ENCODE measurements at places on chromosomes 6 and 20. TPM values are rescaled to one million over a fixed set of nuclear protein-coding genes. Genes with fewer than 3 reads are reported as not detected.

The C20orf141 gene
- total RNA-seq: not detected

The NOX3 gene
- not detected for total RNA-seq

The CNR1 gene
- 21.6 TPM for total RNA-seq

DNA sequence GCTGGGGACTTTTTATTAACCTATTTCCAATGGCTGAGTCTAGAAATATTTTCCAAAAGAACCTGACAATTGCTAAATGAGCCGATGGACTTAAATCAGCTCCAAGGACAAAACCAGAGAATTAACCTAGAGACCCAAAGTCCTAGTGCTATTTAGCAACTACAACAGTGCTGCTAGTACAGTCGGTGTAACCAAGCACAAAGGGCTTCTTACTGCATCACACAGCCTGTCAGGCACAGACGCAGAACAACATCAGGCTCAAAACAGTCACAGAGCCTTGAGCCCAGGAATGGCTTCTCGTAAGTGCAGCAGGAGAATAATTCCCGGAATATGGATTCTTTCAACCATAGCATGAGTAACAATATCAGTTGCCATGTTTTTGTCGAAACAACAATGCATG lies 70.0 kb downstream of the GFOD1 start:
- no peaks in the 10 kb centered on the region for H3K36me3 ChIP-seq
- no peak overlapping the region for H3K4me3 ChIP-seq
- no peak for DNase-seq
- H3K4me1 ChIP-seq: peaks cover 68% of the 10 kb centered on the region
- H3K27ac ChIP-seq: no peak overlapping the region
- H3K27me3 ChIP-seq: no peaks in the 10 kb centered on the region

- no peak for DNase-seq
- no peak overlapping the region for H3K27ac ChIP-seq
Measured at GRCh38 chr6:52371656-52372191, 9.8 kb downstream of the PAQR8 start.

- peaks cover 62% of the 10 kb centered on the region for H3K36me3 ChIP-seq
- no peaks in the 10 kb centered on the region for H3K27me3 ChIP-seq
- H3K4me3 ChIP-seq: no peak overlapping the region
- H3K4me1 ChIP-seq: no peaks in the 10 kb centered on the region
- DNase-seq: no peak
Measured at GRCh38 chr20:20393207-20394120, 25.6 kb downstream of the INSM1 start.

DNA sequence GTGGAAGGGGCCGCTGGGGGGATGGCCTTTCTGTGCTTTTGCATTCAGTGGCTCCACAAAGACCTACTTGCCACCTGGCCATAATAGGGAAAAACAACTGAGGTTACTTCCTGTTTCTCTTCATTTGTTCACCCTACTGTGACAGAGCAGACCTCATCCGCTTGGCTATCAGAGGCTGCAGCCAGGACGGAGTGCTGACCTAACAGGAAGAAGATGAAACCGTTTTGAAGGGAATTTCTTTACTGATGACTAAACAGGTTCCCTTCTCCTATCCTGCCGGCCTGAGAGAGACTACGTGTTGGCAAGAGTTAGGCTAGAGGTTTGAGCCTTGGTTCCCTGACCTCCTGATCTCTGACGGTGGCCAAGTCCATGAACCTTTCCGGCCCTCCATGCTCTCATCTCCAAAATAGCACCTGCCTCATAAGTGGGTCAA lies 21.3 kb downstream of the PRR18 start:
- no peak for DNase-seq
- H3K27me3 ChIP-seq: peaks cover 8% of the 10 kb centered on the region
- no peak overlapping the region for H3K4me3 ChIP-seq

GRCh38 chr6:167697316-167697715 lies 129.4 kb upstream of the AFDN start:
- H3K27me3 ChIP-seq: no peaks in the 10 kb centered on the region
- DNase-seq: no peak
- no peaks in the 10 kb centered on the region for H3K36me3 ChIP-seq
- H3K4me3 ChIP-seq: no peak overlapping the region
- H3K27ac ChIP-seq: no peak overlapping the region
